ENCODE measurements at places on chromosomes 2 and 18. TPM values are rescaled to one million over a fixed set of nuclear protein-coding genes. Genes with fewer than 3 reads are reported as not detected.

CDCA7 gene
- 10.3 TPM for polyA plus RNA-seq

GPAT2 gene
- 3.4 TPM for polyA plus RNA-seq

DNA sequence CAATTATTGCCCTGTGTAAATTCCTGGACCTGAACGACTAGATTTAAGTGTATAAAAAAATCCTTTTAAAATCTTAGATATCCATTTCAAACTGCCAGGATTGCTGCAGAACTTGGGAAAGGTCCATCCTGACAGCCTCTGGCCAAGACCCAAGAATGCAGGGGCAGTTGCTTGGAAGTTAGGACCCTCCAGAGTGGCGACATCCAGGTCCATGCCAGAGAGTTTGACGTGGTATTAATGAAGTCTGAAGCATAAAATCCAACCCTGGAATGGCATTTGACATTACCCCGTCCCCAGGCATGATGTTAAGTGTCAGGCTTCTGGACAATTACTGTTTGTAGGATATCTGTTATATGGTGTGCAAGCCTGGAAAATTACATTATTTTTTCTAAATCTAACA lies 810.2 kb downstream of the CNTNAP5 start:
- no peak for DNase-seq
- H3K27me3 ChIP-seq: no peaks in the 10 kb centered on the region
- H3K4me3 ChIP-seq: no peak overlapping the region

- no peak overlapping the region for H3K27ac ChIP-seq
- H3K4me1 ChIP-seq: no peaks in the 10 kb centered on the region
- peak; percentile 77 for DNase-seq
- H3K36me3 ChIP-seq: no peaks in the 10 kb centered on the region
- H3K27me3 ChIP-seq: no peaks in the 10 kb centered on the region
- H3K4me3 ChIP-seq: no peak overlapping the region
Observed at GRCh38 chr18:75923169-75923568, 495.7 kb upstream of the SMIM21 start.

- DNase-seq: peak; percentile 44
- no peaks in the 10 kb centered on the region for H3K27me3 ChIP-seq
- no peak overlapping the region for H3K4me3 ChIP-seq
- H3K27ac ChIP-seq: no peak overlapping the region
- H3K36me3 ChIP-seq: no peaks in the 10 kb centered on the region
Observed at GRCh38 chr18:35510076-35510651, 12.4 kb upstream of the INO80C start.

LYPD6 gene
- polyA plus RNA-seq: 44.8 TPM

- H3K4me1 ChIP-seq: no peaks in the 10 kb centered on the region
- H3K4me3 ChIP-seq: no peak overlapping the region
- H3K27me3 ChIP-seq: no peaks in the 10 kb centered on the region
- no peak for DNase-seq
- H3K36me3 ChIP-seq: no peaks in the 10 kb centered on the region
Observed at GRCh38 chr2:200667413-200667812, 81.6 kb downstream of the AOX1 start.

DNA sequence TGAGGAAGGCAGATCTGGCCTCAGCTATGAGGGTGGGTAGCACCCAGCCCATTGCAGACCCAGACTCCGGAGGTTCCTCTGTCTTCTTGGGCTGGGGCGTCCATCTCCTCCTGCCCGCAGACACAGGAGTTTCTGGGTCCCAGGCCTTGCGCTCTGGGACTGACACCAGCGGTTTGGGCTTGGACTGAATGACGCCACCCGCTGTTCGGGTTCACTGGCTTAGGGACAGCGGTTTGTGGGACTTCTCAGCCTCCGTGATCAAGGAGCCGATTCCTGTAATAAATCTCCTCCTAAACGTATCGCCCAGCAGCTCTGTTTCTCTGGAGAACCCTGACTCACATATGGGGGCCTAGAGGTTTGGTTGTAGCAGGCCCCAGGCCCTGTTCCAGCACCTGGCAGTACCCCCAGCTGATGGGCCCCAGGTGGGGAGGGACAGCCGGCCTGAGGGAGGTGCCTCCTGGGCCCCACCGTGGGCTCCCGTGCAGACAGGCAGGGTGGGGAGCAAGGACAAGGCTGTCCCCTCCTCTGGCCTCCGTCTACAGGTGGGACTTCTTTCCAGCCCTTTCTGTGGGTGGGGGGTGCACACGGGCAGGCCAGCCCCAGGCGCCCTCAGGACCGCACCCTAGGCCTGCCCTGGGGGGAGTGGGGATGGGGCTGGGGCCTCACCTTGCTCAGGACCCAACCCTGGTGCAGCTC lies 4.5 kb upstream of the AQP12A start:
- H3K27me3 ChIP-seq: no peaks in the 10 kb centered on the region
- H3K4me3 ChIP-seq: no peak overlapping the region
- no peaks in the 10 kb centered on the region for H3K4me1 ChIP-seq
- no peak overlapping the region for H3K27ac ChIP-seq
- H3K36me3 ChIP-seq: no peaks in the 10 kb centered on the region

GRCh38 chr2:236176951-236177350 lies 8.8 kb upstream of the GBX2 start:
- no peak overlapping the region for H3K4me3 ChIP-seq
- H3K4me1 ChIP-seq: peaks cover 45% of the 10 kb centered on the region
- no peak overlapping the region for H3K27ac ChIP-seq
- H3K36me3 ChIP-seq: no peaks in the 10 kb centered on the region
- DNase-seq: no peak

DNA sequence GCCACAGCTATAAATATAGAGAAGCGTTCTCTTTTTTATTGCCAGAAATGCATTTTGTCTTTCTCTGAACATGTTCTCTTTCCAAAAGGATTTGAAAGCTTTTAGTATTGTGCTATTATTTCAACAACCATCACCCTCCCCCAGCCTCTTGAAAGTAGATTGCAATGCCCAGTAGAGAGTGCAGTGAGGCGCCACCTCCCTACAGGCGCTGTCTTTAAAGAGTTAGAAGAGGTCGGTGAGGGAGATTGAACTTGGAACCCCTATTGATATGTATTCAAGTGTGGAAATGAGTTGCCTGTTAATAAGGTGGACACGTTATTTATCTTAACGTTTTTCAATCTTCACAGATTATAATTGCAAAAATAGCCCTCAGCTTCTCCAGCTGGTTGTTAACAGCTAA lies 360.3 kb downstream of the LRP1B start:
- no peak overlapping the region for H3K4me3 ChIP-seq
- no peaks in the 10 kb centered on the region for H3K27me3 ChIP-seq

GRCh38 chr2:28709101-28709500 lies 42.5 kb upstream of the PPP1CB start:
- peaks cover 8% of the 10 kb centered on the region for H3K4me1 ChIP-seq
- H3K36me3 ChIP-seq: no peaks in the 10 kb centered on the region
- H3K4me3 ChIP-seq: no peak overlapping the region
- DNase-seq: no peak
- no peaks in the 10 kb centered on the region for H3K27me3 ChIP-seq

GRCh38 chr2:202908186-202908585 lies 3.3 kb downstream of the WDR12 start:
- H3K4me3 ChIP-seq: no peak overlapping the region
- no peaks in the 10 kb centered on the region for H3K27me3 ChIP-seq
- H3K4me1 ChIP-seq: peaks cover 4% of the 10 kb centered on the region
- H3K36me3 ChIP-seq: no peaks in the 10 kb centered on the region
- no peak for DNase-seq

- H3K4me3 ChIP-seq: no peak overlapping the region
- H3K27me3 ChIP-seq: no peaks in the 10 kb centered on the region
- no peak overlapping the region for H3K27ac ChIP-seq
- DNase-seq: no peak
Observed at GRCh38 chr18:7872569-7872968, 305.5 kb downstream of the PTPRM start.

DNA sequence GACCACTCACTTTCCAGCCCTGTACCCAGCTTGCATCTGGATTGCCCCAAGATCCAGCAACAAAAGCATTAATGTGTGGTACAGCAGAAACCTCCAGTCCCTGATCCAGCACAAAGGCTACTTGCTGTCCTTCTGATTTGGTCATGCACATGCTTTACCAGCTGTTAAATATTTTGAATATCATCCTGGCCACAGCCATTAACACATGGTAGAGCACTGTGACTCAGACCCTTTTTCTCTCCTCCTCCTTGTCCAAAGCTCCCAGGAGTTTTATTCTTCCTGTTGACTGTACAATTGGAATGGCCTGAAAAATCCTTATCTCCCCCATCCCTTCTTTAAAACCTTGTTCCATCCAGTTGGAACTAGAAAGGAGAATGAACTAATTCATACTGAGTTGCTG lies 419.7 kb upstream of the TNP1 start:
- DNase-seq: no peak
- no peaks in the 10 kb centered on the region for H3K4me1 ChIP-seq
- no peaks in the 10 kb centered on the region for H3K36me3 ChIP-seq
- no peaks in the 10 kb centered on the region for H3K27me3 ChIP-seq
- H3K4me3 ChIP-seq: no peak overlapping the region

- peak overlapping the region; percentile 65 for H3K27ac ChIP-seq
- peaks cover 4% of the 10 kb centered on the region for H3K4me1 ChIP-seq
- DNase-seq: peak; percentile 20
- no peak overlapping the region for H3K4me3 ChIP-seq
- no peaks in the 10 kb centered on the region for H3K27me3 ChIP-seq
Observed at GRCh38 chr2:69291004-69291650, 95.9 kb downstream of the GFPT1 start.

- DNase-seq: peak; percentile 60
- H3K27me3 ChIP-seq: no peaks in the 10 kb centered on the region
- H3K27ac ChIP-seq: peak overlapping the region; percentile 53
Observed at GRCh38 chr2:239252801-239253200, 148.0 kb downstream of the HDAC4 start.
